ENCODE measurements at places on chromosomes 13 and 19.

GRCh38 chr19:40659116-40659515 lies 31.3 kb downstream of the NUMBL start:
- no peak for DNase-seq
- H3K27me3 ChIP-seq, result no peaks in the 10 kb centered on the region
- H3K36me3 ChIP-seq, result no peaks in the 10 kb centered on the region
- H3K4me1 ChIP-seq, result no peaks in the 10 kb centered on the region
- no peak overlapping the region for H3K27ac ChIP-seq
- no peak overlapping the region for H3K4me3 ChIP-seq

GRCh38 chr13:51793570-51794271 lies 10.2 kb downstream of the DHRS12 start:
- no peak overlapping the region for H3K4me3 ChIP-seq
- H3K27ac ChIP-seq, result no peak overlapping the region
- H3K27me3 ChIP-seq, result no peaks in the 10 kb centered on the region

DNA sequence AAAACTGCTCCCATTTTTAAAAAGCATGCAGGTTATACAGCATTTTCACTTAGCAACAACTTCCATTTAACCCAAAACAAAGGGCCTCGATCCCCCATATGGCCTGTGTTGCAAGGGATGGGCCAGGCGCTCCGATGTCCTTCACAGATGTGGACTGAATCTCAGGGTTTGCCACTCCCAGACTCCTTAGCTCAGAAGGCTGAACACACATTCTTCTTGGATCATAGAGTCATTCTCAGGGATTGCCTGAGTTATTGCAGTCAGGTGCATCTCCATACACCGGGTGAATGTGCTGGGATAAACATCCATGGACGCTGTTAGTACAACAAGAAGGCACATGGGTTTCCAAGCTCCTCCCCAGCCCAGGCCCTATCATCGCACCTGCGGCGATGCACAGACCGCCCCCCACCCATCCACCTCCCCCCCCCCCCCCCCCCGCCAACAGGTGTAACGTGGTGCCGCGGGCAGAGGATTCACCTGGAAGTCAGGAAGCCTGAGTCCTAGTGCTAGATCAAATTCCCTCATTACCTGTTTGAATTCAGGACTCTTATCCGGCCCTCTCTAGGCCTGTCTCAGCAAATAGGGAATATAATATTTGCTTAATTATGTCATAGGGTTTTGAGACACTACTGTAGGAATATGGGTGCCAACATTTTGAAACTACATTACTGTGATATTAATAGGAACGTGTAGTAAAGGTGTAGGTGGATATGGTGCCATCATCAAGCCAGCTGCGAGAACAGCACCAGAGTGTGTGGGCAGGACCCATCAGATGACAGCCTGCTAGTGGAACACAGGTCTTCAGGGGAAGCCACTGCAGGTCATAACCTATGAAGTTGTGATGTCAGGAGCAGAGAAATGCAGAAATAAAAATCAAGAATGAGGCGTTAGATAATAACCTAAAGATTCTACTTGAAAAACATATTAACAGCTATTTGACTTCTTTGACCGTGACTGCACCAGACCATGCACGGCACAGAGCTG lies 110.9 kb downstream of the SACS start:
- no peaks in the 10 kb centered on the region for H3K36me3 ChIP-seq
- no peak for DNase-seq
- no peaks in the 10 kb centered on the region for H3K27me3 ChIP-seq
- H3K27ac ChIP-seq, result no peak overlapping the region
- no peaks in the 10 kb centered on the region for H3K4me1 ChIP-seq

DNA sequence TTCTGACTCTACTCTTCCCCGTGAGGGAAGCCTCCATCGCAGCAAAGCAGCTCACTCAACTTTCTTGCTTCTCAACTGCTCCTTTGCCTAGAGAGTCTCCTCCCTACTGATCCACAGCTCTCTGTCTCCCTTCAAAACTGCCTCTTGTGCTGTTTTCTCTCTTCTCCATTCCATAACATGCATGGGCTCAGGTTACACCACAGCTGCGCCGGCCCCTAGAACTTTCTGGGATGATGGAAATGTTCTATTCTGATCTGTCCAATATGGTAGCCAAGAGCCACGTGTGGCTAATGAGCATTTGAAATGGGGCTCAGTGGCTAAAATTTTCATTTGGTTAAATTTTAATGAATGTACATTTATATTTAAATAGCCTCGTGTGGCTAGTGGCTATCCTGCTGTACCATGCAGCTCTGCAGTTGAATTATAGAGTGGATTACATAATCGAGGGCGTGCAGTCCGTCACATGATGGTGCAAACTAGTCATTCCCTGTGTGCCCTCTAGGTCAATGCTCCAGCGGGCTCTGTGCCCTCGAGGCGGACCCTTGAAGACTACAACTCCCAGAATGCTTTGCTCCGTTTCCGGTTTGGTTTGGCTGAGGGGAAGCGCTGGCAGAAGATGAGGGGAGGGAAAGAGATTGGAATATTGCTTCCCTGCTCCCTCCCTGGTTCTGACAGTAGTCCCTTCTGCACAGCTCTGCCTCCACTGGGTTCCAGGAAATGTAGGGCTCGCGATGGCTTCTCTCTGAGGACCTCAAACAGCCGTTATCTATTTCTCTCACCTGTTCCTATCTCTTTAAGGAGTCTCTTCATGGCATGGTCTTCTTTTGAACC lies 109.8 kb downstream of the CACNA1A start:
- H3K27ac ChIP-seq, result no peak overlapping the region
- H3K4me3 ChIP-seq, result no peak overlapping the region
- DNase-seq, result no peak
- no peaks in the 10 kb centered on the region for H3K4me1 ChIP-seq
- H3K36me3 ChIP-seq, result no peaks in the 10 kb centered on the region
- no peaks in the 10 kb centered on the region for H3K27me3 ChIP-seq

DNA sequence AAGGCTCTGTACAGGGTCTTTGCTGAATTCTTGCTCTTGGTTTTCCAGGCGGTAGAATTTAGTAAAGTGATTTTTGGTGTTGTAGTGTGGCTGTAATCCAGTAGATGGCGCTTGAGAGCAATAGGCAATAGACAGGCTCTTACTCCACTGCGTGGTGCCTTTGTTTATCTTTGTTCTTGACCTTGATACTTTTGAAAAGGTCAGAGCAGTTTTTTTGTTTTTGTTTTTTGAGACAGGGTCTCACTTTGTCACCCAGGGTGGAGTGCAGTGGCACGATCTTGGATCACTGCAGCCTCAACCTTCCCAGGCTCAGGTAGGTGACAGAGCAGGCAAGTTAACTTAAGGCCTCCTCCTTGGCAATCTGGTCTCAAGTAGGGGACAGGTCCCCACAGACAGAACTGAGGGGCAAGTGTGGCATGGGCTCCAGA lies 12.2 kb upstream of the LILRA5 start:
- peaks cover 3% of the 10 kb centered on the region for H3K4me1 ChIP-seq
- no peaks in the 10 kb centered on the region for H3K27me3 ChIP-seq
- H3K36me3 ChIP-seq, result no peaks in the 10 kb centered on the region
- no peak overlapping the region for H3K4me3 ChIP-seq
- H3K27ac ChIP-seq, result no peak overlapping the region
- DNase-seq, result peak; percentile 38

DNA sequence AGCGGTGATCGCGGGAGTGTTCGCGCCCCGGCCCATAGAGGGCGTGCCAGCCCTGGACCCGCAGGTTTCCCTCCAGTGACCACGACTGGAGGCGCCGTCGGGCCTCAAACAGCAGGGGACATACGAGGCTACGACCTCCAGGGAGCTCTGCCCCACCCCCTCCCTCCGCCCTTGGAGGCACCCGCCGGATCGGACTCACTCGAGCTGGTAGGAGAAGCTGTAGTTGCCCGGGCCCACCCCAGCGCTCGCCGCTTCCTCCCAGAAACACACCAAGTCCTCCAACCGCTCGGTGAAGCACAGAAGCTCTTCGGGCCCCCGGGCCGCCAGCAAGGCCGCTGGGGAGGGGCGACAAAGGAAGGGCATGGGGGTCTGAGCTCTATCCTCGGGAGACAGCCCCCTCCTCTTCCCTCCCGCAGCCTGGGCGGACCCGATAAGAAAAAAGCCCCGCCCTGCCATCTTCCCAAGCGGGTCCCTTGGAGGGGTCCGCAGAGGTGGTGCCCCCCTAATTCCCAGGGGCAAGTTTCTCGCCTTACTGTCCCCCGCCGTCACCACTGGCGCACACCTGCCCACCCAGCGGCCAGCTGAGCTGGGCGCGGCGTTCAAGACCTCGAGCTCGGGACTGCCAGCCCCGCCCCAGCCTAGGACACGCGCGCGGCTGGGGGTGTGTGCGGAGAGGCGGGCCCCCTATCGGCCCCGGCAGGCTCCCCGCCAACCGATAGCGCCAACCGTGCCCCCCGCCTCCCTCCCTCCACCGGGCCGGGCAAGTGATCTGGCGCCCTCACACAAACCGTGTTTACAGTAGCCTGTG lies 1.0 kb downstream of the EPOR start:
- H3K4me3 ChIP-seq, result peak overlapping the region; percentile 35
- no peak overlapping the region for H3K27ac ChIP-seq
- DNase-seq, result no peak
- H3K4me1 ChIP-seq, result peaks cover 25% of the 10 kb centered on the region

GRCh38 chr19:34998777-34999497 lies 1.2 kb upstream of the GRAMD1A start:
- no peaks in the 10 kb centered on the region for H3K27me3 ChIP-seq
- no peak overlapping the region for H3K4me3 ChIP-seq
- H3K27ac ChIP-seq, result peak overlapping the region; percentile 87
- peaks cover 66% of the 10 kb centered on the region for H3K4me1 ChIP-seq

GRCh38 chr19:29806098-29806866 lies 5.5 kb upstream of the CCNE1 start:
- H3K36me3 ChIP-seq, result no peaks in the 10 kb centered on the region
- no peak overlapping the region for H3K27ac ChIP-seq
- no peaks in the 10 kb centered on the region for H3K27me3 ChIP-seq
- no peak for DNase-seq

DNA sequence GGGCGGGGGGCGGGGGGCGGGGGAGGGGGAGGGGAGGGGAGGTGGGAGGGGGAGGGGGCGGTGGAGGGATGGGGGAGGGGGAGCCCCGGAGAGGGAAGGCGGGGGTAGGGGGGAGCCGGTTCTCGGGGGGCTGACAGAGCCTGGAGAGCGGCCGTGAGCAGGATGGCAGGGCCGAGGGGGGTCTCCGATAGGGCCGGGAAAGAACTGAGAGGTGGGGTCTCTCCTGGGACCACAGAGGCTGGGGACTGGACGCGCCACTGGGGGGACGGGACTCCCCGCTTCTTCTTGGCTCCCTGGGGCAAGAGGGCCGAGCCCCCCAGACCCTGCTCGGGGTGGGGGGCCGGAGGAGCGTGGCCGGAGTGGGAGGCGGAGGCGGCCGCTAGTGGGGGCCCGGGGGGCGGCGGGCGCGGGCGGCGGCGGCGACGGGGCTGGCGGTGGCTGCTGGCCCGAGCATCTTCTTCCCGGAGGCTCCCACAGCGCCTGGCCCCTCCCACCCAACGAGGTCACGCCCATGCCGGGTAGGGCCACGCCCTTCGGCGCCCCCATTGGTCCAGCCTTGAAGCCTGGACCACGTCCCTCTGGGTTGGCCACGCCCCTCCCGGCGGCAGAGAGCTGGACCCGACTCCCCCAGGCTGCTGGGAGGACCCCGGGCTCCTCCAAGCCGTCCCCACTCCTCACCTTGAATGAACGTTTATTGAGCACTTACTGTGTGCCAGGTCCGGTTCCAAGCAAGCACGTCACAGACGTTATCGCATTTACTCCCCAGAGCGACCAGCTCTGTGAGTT lies at the start of gene NOVA2:
NOVA2 (minus strand) TSS at position 313 of the 786 bp plus-strand sequence. CDS start 514 bp downstream, outside the sequence.
- H3K4me1 ChIP-seq, result peaks cover 2% of the 10 kb centered on the region
- peaks cover 25% of the 10 kb centered on the region for H3K27me3 ChIP-seq
- H3K36me3 ChIP-seq, result no peaks in the 10 kb centered on the region

DNA sequence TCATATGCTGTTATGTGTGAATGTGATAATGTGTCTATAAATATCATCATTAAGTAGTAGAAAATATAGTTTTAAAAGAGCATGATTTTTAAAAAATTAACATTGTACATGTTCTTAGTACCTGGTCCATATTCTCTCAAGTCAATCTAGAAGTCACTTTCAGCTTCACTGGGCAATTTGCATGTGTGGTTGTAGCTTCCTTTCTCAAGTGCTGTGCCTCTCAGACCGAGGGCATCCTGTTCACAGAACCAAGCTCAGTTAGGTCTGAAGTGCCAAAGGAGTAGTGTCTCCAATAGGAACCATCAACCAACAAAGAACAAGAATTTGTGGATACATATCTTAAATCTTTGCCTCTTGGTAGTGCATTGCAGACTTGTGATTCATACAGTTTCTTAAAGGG lies 541.8 kb upstream of the SLC10A2 start:
- no peak for DNase-seq
- H3K27ac ChIP-seq, result no peak overlapping the region
- H3K4me3 ChIP-seq, result no peak overlapping the region
- H3K27me3 ChIP-seq, result no peaks in the 10 kb centered on the region
- H3K4me1 ChIP-seq, result no peaks in the 10 kb centered on the region
- H3K36me3 ChIP-seq, result no peaks in the 10 kb centered on the region

GRCh38 chr19:6481541-6482342 lies at the start of gene DENND1C:
Gene DENND1C, minus strand, starts transcription at chr19:6481787. Its CDS starts 92 bp downstream, at chr19:6481695.
- H3K4me3 ChIP-seq, result peak within 1 kb of the TSS; percentile 76
- H3K4me1 ChIP-seq, result peaks cover 29% of the 10 kb centered on the region
- peaks cover 23% of the 10 kb centered on the region for H3K36me3 ChIP-seq
- peak within 1 kb of the TSS; percentile 90 for H3K27ac ChIP-seq
- H3K27me3 ChIP-seq, result no peaks in the 10 kb centered on the region

GRCh38 chr13:47159853-47160550 lies 263.1 kb upstream of the HTR2A start:
- H3K4me1 ChIP-seq, result no peaks in the 10 kb centered on the region
- DNase-seq, result no peak
- no peaks in the 10 kb centered on the region for H3K27me3 ChIP-seq
- H3K36me3 ChIP-seq, result no peaks in the 10 kb centered on the region
- no peak overlapping the region for H3K27ac ChIP-seq
- no peak overlapping the region for H3K4me3 ChIP-seq
